ENCODE measurements at places on chromosomes 1 and 21.

GRCh38 chr1:192839162-192840066 is 30.6 kb downstream of the RGS2 start:
- DNase-seq, result no peak

DNA sequence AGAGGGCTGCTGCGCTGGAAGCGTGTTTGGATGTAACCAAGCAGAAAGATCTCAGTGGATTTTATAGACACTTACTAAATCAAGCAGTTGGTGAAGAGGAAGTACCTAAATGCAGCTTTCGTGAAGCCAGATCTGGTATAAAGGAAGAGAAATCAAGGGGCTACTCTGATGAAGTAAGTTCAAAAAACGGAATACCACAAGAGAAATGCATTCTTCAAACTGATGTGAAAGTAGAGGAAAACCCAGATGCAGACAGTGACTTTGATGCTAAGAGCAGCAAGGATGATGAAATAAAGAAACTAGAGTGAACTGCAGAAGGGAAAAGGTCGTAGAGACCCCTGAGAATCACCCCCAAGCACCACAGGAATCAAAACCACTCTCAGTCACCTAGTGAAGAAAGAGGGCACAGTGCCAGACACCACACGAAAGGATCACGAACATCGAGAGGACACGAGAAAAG is 40.8 kb upstream of the NEXN start:
- peak; percentile 64 for DNase-seq

DNA sequence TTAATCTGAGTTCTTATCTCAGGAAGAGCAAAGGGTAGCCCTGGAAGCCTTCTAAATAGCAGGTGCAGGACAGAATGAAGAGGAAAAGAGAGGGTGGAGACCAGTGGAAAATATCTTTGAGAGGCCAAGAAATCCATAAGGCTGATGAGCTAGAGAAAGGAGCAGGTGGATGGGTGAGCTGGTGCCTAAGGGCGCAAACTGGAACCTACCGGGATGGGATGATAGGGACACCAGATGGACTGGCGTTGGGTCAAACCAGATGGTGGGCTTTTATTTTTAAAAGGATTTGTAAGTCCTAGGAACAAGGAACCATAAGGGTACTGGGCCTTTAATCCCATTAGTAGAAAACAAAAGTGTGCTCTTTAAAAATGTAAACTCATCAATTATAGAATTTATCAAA is 59.7 kb downstream of the RGL1 start:
- no peak for DNase-seq

GRCh38 chr1:201682964-201683363 is 144.0 kb downstream of the NAV1 start:
- DNase-seq, result no peak

DNA sequence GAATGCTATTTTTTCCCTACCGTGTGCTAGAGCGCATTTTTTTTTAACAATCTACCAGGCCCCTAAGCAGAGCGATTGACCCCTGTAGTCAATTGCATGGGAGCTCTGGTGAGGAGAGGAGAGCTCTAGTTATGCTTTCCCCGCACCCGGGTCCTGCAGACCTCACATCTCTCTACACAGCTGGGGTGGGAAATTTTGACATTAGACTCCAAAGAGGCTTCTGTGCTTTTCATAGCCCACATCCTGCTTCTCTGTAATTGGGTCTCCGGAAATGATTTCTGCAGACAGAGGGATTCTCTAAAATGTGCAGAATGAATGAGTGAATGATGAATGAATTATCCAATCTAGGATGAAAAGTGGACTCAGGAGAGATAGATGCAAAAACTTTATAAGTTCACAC is 41.5 kb upstream of the DUSP10 start:
- DNase-seq, result no peak

GRCh38 chr1:220708936-220709801 is 19.0 kb downstream of the C1orf115 start:
- no peak for DNase-seq

DNA sequence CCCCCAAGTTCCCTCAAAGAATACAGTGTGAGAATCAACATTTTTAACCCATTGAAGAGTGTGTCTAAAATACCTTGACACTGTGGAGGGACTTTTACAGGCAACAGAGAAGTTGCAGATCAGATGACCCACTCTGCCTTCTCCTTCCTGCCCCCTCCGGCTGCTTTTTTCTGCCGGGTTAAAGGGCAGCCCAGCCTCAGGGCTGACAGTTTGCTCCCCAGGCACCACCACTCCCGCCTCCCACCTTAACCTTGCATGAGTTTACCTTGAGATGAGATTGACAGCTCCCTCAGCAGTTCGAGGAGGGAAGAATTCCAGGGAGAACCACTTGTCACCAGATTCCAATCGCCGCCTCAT is 3.2 kb downstream of the MTHFR start:
- no peak for DNase-seq

Data from activated CD8-positive, alpha-beta memory T cell treated with anti-CD3 and anti-CD28 coated beads for 24 hours (primary cell).